ENCODE measurements at places on chromosomes 6 and 20.

- no peak for DNase-seq
Observed at GRCh38 chr6:105161421-105161820, 18.4 kb downstream of the POPDC3 start.

DNA sequence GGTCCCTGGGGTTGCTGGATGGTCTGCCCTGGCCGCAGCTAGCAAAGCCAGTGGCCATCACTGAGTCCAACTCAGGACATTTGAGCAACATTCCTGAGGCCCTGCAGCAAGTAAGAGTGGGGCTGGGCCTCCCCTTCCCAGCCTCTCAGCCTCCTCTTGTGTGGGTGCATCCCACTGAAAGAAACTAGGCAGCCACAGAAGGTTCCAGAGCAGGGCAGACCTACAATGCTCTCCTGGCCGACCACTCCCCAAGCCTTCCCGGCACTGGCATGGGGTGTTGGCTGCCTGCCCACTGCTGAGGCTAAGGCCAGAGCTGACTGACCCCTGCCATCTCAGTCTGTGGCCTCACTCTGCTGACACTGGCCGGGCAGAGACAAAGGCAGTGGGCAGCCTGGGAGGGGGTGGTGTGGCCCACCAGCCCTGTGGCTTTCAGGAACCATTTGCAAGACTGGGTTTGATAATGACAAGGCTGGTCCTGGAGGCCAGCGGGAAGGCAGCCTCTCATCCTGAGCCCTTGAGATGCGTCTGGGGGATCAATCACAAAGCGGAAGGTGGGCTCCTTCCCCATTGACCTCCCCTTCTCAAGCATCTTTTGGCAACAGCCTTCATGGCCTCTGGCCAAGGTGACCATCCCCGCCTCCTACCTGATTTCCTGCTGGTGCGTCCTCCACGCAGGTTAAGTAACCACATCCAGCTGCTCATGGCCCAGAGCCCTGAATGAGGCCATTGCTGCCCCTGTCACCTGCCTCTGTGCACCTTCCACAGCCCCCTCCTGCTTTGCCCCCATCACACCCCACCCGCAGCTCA is 9.6 kb downstream of the DLGAP4 start:
- DNase-seq: no peak

- DNase-seq: peak; percentile 41
Observed at GRCh38 chr20:62824476-62825332, 7.9 kb downstream of the COL9A3 start.

- DNase-seq: no peak
Observed at GRCh38 chr6:16570946-16571345, 190.3 kb downstream of the ATXN1 start.

DNA sequence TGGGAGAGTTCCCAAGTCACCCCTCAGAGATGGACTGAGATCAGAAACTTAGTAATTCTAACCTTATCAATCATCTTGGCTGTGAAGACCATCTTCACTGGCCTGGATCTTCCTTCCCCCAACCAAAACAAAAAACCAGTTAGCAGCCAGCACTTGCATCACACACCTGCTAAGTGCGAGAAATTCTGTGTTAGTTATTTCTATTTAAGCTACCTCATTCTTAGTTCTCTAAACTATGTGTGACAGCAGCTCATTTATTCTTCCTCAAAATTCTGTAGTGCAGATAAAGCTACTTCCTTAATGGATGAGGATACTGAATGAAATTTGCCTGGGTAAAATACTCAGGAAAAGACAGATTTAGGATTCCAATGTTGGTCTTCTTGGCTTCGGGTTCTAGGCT is 18.2 kb upstream of the TAGAP start:
- no peak for DNase-seq

DNA sequence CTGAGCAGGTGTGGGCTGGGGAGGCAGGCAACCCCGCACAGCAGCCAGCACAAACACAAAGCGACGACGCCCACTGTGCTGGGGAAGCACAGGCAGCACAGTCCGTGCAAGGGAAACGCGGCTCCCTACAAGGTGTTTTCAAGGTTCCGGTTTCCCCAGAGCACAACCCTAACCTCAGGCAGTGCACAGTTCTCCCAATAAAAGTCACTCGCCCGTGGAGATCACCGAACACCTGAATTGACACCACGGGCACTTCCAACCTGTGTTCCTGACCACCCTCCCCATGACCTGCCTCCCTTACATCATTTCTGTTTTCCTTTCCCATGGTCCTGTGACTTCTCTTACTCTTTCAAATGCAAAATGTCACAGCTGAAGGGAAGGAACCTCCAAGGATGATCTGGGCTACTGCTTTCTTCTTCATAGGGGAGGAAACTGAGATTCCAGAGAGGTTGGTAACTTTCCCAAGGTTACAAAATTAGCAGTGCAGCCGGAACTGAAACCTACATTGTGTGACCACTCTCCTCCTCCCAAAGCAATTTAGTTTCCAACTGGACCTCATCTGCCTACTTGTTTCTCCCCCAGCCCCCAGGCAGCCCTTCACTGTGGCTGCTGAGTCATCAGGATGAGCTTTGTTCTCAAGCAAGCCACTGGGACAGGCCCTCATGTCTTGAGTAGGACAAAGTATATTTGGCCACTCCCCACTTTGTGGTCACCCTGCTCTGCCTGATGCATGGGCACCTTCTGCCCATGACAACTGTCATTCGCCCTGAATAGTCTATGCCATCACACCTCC is 125.3 kb downstream of the ATXN1 start:
- DNase-seq: no peak

- no peak for DNase-seq
Observed at GRCh38 chr20:24742436-24742835, 206.6 kb upstream of the CST7 start.

DNA sequence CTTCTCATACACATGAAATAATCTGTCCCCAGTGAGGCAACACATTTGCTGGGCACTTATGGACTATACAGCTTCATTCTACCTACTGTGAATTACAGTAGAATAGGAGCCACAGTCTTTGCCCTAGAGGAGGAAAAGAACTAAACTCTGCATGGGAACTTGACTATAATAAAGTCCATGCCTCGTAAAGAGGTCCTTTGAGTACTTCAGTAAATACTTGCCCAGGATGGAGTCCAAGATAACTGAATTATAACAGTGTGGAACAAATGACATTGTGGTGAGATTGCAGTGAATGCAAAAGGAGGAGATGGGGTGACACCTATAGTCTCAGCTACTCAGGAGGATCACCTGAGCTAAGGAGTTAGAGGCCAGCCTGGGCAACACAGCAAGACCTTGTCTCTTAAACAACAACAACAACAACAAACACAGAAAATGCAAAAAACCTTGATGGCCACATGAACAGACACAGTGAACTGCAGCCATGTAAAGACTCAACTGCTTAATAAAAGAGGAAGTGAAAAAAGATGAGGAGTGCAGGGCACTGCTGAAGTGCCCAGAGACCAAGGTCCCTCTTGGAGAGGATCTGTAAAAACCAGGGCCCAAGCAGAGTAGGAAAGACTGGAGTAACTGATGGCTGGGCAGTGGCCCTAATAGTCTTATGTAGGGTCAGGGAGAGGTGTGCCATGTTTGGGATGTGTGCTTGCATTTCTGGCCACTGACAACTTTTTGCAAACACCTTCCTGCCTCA is 3.7 kb downstream of the MRPS18A start:
- DNase-seq: no peak

DNA sequence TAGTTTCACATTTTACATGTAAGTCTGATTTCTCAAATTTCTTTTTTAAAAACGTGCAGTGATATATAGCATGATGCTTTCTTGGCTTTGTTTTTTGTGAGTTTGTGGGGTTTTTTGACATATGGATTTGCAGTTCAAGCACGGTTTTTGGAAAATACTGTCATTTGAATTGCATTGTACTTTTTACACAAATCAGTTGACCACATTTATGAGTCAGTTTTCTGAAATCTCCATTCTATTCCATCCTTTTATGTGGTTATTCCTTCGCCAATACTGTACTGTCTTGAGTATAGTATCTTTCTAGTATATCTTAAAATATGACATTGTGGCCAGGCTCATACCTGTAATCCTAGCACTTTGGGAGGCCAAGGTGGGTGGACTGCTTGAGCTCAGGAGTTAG is 890.0 kb upstream of the CITED2 start:
- no peak for DNase-seq

DNA sequence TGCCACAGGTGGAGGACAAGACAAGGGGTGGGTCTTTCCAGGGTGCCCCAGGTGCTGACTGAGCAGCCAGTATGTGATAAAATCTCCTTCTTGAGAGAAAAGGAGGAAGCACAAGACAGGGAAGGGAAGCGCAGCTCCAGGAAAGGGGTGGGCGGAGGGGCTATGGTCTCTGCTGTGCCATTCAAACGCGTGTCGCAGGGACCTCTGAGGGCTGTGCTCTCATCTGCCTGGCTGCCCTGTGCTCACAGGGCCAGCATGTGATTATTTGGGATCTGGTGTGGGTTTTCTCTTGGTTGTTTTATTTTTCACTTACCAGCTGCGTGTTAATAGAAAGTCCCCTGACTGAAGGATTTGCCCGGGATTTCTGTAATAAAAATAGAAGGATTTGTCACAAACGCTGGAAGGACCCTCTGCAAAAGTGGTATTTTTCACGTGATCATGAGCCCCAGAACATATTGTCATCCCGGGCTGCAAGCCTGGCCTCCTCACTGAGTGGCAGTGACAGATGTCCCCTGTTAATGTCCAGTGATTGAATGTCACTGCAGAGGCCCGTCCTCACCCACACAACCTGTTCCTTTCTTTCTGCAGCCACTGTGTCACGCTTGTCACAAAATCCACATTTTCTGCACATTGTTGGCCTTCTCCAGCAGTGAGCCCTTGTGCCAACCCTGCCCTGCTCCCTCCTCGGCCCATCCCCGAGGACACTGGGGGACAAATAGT is 35.0 kb upstream of the VSX1 start:
- no peak for DNase-seq

DNA sequence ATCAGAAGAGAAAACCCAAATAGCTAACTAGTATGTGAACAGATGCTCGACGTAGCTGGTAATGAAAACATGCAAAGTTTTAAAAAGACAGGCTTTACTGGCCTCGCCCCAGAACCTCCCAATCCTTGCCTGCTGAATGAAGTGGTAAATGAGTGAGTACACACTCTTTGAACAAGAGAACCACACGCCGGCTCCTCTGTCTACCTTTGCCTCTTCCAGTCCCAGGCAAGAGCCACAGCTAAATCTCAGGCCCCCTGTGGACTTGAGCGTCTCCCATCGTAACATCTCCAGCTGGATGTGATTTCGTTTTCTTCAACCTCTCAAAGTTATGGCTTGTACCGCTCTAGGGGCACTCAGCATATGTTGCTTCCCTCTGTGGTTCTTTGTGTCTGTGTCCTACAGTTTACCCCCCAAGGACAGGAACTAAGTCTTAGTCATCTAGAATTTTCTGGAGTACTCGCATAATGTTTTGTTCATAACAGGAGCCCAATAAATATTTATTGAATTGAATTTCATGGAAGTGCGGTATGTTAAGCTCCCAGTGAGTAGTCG is 153.2 kb upstream of the TAB2 start:
- no peak for DNase-seq

DNA sequence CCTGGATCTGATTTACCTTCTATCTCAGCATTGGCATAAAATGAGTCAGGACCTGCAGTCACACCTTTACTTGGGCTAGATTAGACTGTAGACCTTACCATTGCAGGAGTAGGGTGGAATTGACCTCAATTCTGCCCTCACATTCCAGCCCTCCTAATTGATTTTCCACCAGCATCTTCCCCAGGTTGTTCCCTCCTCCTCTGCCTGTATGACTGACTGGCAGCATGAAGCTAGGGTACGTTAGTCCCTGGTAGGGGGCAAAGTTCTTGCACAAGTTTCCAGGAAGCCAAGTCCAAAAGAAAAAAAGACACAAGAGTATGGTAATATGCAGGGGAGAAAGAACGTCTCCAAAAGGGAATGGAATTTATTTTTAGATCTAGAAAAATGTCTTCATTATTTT is 225.6 kb upstream of the FLRT3 start:
- DNase-seq: no peak

GRCh38 chr20:380763-381580 is 412 bp downstream of the TRIB3 start:
- DNase-seq: peak; percentile 63

- DNase-seq: no peak
Observed at GRCh38 chr6:166667796-166668610, 41.0 kb upstream of the RPS6KA2 start.

- no peak for DNase-seq
Observed at GRCh38 chr6:129130106-129130505, 247.2 kb downstream of the LAMA2 start.

DNA sequence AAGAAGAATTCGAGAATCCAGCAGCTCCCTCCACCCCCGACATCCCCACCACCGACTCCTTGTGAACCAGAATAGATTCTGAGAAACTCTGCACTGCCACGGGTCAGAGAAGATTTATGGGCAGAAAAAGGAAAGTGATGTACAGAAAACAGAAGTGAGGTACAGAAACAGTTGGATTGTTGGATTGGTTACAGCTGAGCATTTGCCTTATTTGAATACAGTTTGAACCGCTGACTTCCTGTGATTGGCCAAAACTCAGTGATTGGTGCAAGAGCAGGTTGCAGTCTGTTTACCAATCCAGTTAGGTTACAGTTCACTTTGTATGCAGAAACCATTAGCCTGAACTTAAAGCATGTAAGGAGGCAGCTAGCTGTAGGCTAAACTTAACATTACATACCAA is 131.2 kb upstream of the HDDC2 start:
- no peak for DNase-seq

- no peak for DNase-seq
Observed at GRCh38 chr20:7195704-7196103, 428.2 kb downstream of the BMP2 start.

DNA sequence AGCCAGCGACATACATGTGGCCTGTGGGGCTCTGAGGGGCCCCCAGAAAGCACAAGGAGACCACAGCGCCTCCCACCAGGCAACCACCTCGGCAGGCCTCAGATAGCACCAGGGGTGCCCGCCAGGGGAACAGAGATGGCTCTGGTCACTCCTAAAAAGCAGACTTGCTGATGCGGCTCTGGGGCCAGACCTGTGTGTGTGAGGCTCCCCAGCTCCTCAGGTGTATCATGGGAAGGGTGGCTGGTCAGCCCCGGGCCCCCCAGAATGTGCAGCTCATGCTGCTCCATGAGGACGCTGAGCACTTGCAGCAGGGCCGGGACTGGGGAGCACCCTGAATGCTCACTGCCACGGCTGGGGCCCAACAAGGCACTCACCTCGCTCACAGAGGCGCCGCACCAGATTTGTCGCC is 60.2 kb downstream of the PYGB start:
- DNase-seq: no peak

- DNase-seq: no peak
Observed at GRCh38 chr6:148068437-148069061, 274.1 kb upstream of the SASH1 start.

- no peak for DNase-seq
Observed at GRCh38 chr20:63176034-63176426, 39.9 kb downstream of the YTHDF1 start.

DNA sequence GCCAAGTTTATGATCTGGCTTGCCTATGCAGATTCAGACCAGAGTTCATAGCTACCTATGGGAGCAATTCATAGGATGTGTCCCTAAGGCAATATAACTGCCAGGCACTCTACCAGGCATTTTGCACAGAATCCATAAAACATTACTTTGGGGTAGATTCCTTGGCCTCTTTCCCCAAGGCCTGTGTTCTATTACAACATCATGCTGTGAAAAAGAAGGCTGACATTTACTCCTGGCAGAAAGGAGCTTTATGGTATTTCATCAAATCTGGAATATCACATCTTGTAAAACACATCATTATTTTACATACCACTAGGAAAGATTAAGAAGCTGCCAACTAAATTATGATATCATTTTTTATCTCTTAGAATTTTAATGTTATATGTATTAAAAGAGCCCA is 287.0 kb upstream of the MARCKS start:
- no peak for DNase-seq
